ENCODE measurements at places on chromosomes 5 and 9. TPM values are rescaled to one million over a fixed set of nuclear protein-coding genes. Genes with fewer than 3 reads are reported as not detected.

GRCh38 chr5:74530326-74531050 lies 110.0 kb downstream of the ENC1 start:
- DNase-seq, result no peak

GRCh38 chr5:157976429-157976828 lies 117.5 kb upstream of the CLINT1 start:
- DNase-seq, result no peak

GRCh38 chr5:80346055-80346454 lies 26.3 kb downstream of the SPZ1 start:
- no peak for DNase-seq

The TMEM252 gene
- 11.1 TPM for polyA plus RNA-seq

DNA sequence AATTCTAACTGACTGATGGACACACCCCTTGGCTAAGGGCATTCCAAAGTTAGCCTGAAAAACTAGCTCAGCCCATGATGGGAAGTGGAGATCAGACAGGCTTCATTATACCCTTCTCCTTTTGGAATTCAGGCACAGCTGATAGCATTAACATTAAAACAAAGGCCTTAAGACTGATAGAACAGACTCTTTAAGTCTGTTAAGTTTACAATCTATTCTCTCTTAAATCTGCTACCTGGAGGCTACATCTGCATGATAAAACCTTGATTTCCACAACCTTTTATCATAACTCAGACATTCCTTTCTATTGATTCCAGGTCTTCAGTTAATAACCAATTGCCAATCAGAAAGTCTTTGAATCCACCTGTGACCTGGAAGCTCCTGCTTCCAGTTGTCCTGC lies 281.4 kb downstream of the TUSC1 start:
- DNase-seq, result no peak

The RICTOR gene
- polyA plus RNA-seq, result 21.1 TPM

DNA sequence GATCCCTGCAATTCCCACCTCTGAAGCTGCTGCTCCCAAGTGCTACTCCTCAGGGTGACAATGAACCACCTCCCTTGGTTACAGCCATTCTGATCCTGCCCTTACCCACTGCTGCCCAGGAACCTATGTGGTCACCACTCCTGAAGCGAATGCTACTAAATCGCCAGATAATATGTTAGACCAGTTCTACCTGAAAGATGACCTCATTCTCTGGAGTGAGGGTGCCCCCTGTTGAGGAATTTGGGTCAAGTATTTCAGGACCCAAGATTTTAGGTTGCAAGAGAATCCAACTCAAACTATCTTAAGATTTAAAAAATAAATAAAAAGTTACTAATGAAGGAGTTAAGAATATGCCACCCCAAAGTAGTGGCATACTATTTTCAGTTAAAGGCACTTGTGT lies 5.8 kb upstream of the SNAPC3 start:
- no peak for DNase-seq

The SOX30 gene
- polyA plus RNA-seq, result 0.45 TPM

The ZMYND19 gene
- polyA plus RNA-seq, result 20.5 TPM

- DNase-seq, result no peak
These were observed 761.7 kb upstream of the ARRDC3 start for GRCh38 chr5:92144824-92145223.

The PCDHB13 gene
- polyA plus RNA-seq, result 7.9 TPM

DNA sequence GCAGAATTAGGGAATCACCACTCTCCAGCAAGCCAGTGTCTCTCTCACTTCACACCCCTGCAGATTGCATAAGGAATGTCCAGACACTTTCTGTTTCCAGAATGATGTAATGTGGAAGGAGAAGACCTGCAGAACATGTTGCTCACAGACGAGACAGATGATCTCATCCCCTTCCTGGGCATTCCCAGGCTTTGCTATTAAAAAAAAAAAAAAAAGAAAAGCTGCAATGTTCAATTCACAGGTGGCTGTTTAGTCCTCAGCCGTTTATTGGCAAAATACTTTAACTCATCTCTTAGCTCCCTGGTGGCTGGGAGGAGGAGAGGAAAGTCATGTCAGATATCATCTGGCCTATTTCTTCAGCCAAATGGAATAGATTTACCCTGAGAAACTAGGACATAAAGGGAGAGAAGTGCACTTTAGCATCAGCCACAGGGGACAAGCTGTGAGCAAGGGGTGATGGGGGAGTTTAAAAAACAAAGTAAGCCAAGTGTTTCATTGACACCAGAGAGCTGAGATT lies 95.9 kb upstream of the TNC start:
- DNase-seq, result no peak

DNA sequence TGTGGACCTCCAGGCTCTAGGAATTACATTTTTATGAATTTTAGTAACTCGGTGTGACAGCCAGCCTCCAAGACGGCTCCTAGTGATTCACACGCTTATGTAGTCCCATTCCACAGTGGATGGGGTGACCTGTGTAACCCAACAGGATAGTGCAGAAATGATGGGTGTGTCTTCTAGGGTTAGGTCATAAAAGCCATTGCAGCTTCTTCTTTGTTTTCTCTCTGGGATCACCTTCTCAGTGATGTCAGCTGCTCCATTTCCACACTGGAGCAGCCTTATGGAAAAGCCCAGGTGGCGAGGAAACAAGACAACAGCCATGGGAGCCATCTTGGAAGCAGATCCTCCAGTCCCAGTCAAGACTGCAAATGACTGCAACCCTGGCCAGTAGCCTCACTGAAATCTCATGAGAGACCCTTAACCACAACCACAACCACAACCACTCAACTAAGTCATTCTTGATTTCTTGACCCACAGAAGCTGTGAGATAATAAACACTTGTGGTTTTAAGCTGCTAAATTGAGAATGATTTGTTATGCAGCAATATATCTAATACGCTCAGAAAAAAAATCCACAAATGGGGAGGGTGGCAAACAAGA lies 5.1 kb upstream of the GNPDA1 start:
- DNase-seq, result no peak

GRCh38 chr9:34744295-34745221 lies 34.6 kb upstream of the CCL21 start:
- DNase-seq, result no peak

- DNase-seq, result no peak
These were observed 42.4 kb upstream of the TJP2 start for GRCh38 chr9:69131682-69132081.

The CDH9 gene
- 11.9 TPM for polyA plus RNA-seq

DNA sequence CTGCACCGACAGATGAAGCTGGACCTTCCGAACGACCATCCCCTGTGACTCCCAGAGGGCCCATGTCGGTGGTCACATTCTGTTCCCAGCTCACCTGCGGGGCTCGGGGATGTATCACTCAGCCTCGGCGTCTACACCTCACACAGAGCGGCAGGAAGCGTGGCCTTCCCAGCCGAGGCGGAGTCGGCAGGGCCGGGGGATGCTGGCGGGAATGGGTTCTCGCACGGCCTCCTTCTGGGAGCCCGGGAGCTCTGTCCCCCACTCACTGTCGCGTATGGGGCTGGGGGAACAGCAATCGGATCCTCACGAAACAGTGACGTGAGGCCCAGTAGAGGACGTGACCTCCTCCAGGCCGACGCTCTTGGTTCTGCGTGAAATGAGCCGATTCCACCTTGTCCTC lies 20.4 kb downstream of the NACC2 start:
- DNase-seq, result no peak

- DNase-seq, result no peak
These were observed 208.4 kb upstream of the CD180 start for GRCh38 chr5:67405101-67405364.

The WDR31 gene
- polyA plus RNA-seq, result 6.5 TPM

GRCh38 chr5:97644896-97645295 lies 461.8 kb upstream of the RIOK2 start:
- no peak for DNase-seq

The FOXD4L5 gene
- polyA plus RNA-seq, result 0.39 TPM

GRCh38 chr5:32683125-32683524 lies 28.0 kb upstream of the NPR3 start:
- DNase-seq, result no peak

DNA sequence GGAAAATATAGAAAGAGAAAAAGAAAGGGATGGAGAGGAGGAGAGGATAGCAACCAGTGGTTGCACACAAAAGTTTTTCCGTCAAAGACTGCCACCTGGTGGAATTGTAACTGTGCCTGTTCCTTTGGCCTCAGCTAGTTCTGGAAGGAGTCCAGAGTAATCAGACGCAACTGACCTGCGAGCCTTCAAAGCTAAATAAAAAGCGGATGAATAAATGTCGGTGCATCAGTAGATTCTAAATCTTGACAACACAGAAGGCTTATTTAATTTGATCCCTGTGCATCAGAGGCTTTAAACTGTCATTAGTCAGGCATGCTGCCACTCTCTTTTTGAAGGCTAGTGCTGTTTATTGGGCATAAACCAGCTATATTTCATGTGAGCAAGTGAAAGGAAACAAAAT lies 132.9 kb upstream of the ACO1 start:
- peak; percentile 70 for DNase-seq

GRCh38 chr5:102241809-102242421 lies 54.2 kb downstream of the SLCO4C1 start:
- no peak for DNase-seq

DNA sequence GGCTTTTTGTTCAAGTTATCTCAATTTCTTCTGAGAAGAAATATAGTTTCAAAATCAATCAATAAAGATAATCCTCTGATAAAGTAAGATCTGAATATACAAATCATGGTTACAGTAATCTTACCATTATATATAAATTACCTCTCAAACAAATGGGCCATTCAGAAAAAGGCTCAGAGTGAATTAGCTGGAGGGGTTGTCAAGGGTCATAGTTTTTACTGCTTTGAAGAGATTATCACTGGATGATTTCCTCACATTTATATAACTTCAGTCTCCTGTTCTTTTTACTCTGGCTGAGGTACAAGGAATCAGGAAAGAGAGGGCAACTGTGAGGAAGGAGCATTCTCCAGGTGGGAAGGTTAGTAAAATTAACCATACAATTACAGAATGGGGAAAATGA lies 148.6 kb upstream of the ELL2 start:
- DNase-seq, result no peak

The WDR38 gene
- 0.30 TPM for polyA plus RNA-seq

GRCh38 chr5:159444441-159445082 lies 114.3 kb upstream of the IL12B start:
- no peak for DNase-seq

- DNase-seq, result no peak
These were observed 122.0 kb downstream of the DAB2IP start for GRCh38 chr9:121773286-121773953.

DNA sequence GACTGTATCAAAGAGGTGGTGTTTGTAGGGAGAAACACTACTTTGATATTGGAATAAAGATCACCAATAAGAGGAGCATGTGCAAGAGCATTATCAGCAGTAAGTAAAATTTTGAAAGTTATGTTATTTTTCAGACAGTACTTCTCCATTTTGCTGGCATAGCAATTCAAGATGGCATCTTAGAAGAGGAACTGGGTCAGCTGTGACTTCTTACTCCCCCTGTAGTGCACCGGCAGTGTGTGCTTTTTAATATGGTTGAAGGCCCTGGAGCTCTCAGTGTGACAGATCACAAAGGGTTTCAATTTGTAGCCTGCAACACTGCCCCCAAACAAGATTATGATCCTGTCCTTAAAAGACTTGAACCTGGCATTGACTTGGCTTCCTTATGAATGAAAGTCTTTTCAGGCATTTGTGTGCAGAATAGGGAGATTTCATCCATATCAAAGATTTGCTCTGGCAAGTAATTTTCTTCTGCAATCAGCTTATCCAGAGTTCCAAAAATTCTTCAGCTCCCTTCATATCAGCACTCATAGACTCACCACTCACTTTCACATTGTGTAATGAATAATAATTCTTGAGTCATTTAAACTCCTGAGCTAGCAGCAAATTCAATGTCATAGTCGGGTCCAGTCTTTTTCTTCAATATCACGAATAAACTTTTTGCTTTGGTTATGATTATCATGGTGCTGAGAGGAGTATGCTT lies 105.7 kb upstream of the MAMDC2 start:
- no peak for DNase-seq

GRCh38 chr9:125137200-125137599 lies 6.1 kb downstream of the SCAI start:
- DNase-seq, result no peak

DNA sequence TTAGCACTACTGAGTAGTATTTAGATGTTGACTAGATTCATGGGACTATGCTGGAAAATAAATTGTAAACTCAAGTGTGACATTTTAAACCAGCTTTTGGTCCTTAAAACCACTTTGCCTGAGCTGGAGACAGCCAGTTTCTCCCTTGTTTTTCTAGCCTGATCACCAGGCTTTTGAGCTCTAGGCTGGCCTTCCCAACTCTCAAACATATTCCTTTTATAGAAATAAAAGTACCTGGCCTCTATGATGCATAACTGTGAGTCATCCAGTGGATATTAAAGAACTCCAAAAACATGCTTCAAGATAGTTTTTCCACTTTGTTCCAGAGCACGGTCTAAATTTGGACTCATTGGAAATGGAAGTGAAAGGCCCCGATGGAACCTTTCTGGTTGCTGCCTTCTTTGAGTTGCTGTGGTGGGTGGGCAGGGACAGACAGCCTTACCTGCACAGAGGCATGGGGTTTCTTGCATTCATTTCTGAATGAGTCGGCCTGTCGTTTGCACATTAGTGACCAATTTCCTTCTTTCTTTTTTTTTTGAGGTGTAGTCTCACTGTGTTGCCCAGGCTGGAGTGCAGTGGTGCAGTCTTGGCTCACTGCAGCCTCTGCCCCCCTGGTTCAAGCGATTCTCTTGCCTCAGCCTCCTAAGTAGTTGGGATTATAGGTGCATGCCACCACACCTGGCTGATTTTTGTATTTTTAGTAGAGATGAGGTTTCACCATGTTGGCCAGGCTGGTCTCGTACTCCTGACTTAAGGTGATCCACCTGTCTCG lies 43.1 kb downstream of the TRIO start:
- DNase-seq, result no peak

- no peak for DNase-seq
These were observed 42.7 kb downstream of the DDX31 start for GRCh38 chr9:132627106-132627505.

GRCh38 chr5:150400316-150401075 lies 12.2 kb downstream of the CD74 start:
- DNase-seq, result no peak

GRCh38 chr5:10036136-10036815 lies 213.4 kb downstream of the ATPSCKMT start:
- no peak for DNase-seq

The PCDHGB1 gene
- 2.2 TPM for polyA plus RNA-seq

The MAPKAP1 gene
- 71.6 TPM for polyA plus RNA-seq

- DNase-seq, result no peak
These were observed 52.4 kb upstream of the COX7C start for GRCh38 chr5:86565197-86565789.

GRCh38 chr5:88875341-88876234 lies 7.4 kb downstream of the MEF2C start:
- DNase-seq, result no peak

GRCh38 chr5:141507387-141508091 lies 18.7 kb downstream of the PCDHGC5 start:
- no peak for DNase-seq

The SLC36A3 gene
- polyA plus RNA-seq, result not detected

Data from renal cortex interstitium (tissue), 15 donors.